Caco-2 (cell line): ENCODE measurements at places on chromosomes 1 and 21. TPM values are rescaled to one million over a fixed set of nuclear protein-coding genes. Genes with fewer than 3 reads are reported as not detected.

Gene IARS2
- total RNA-seq = 123 and 136 TPM in 2 replicates

Gene CACNA1S
- total RNA-seq = 0.07 TPM in 2 replicates

Gene S100A8
- total RNA-seq = not detected in 2 replicates

DNA sequence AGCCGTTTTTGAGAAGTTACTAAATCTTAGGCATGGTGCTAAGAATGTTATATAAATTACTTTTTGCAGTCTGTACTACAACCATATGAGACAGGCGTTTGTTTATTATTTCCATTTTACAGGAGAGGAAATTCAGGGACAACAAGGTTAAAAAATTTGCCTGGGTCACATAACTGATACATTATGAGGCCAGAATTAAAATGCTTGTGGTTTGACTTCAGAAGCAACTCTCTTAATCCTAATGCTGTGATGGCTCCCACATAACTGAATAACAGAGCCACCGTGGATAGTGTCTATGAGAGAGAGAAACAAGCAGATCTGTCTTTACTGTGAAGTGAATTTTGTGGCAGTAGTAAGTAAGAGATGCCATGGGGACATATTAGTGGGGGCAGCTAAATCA lies 184.9 kb downstream of the NCAM2 start:
- H3K27me3 ChIP-seq = no peaks in the 10 kb centered on the region
- no peak for DNase-seq
- no peak overlapping the region for H3K4me3 ChIP-seq
- no peak overlapping the region for H3K27ac ChIP-seq

Gene ADAMTS4
- total RNA-seq = 0.23 and 0.32 TPM in 2 replicates

Gene VAV3
- total RNA-seq = 0.57 and 0.93 TPM in 2 replicates

GRCh38 chr1:24364975-24365678 lies 46.0 kb downstream of the GRHL3 start:
- H3K4me3 ChIP-seq = no peak overlapping the region
- no peaks in the 10 kb centered on the region; the same call in 1 of the 2 replicates for H3K36me3 ChIP-seq
- H3K27ac ChIP-seq = no peak overlapping the region
- no peaks in the 10 kb centered on the region for H3K27me3 ChIP-seq

- no peaks in the 10 kb centered on the region for H3K4me1 ChIP-seq
- no peak overlapping the region for H3K27ac ChIP-seq
- no peaks in the 10 kb centered on the region for H3K36me3 ChIP-seq
- DNase-seq = no peak
- H3K4me3 ChIP-seq = no peak overlapping the region
Measured at GRCh38 chr1:230327892-230328284, 98.2 kb downstream of the PGBD5 start.

DNA sequence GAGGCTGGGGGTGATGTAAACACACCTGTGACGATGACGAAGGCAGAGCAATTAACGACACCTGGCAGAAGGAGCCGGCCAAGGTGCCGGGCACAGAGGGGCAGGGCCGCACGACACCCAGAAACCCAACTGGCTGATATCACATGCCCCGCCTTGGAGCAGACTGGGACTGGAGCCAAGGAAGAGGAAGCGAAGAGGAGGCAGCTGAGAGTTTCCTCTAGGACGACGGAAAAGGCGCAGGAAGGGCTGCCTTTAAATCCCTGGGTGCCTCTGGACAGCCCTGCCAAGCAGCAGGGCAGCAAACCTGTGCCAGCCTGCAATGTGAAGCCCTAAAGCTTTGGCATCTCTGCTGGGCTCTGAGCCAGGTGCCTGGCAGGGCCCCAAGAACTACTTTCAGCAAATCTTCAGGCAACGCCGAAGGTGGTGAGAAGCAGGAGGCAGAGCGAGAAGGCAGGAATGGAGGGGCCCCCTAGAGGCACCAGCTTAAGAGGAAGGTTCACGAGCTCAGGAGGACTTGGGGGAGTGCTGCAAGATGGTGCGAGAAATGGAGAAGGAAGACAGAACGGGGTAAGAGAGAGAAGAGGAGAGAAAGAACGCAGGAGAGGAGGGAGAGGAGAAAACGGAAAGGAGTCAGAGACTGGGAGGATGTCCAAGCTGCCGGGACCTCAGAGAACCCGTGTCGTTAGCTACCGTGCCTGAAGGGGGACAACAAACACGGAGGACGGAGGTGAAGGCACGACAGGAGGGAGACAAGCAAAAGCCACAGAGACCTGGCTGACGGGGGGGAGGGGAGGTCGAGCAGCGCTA lies 25.3 kb upstream of the PEF1 start:
- no peak overlapping the region for H3K4me3 ChIP-seq
- DNase-seq = no peak
- no peaks in the 10 kb centered on the region for H3K27me3 ChIP-seq
- H3K36me3 ChIP-seq = no peaks in the 10 kb centered on the region
- H3K27ac ChIP-seq = no peak overlapping the region

DNA sequence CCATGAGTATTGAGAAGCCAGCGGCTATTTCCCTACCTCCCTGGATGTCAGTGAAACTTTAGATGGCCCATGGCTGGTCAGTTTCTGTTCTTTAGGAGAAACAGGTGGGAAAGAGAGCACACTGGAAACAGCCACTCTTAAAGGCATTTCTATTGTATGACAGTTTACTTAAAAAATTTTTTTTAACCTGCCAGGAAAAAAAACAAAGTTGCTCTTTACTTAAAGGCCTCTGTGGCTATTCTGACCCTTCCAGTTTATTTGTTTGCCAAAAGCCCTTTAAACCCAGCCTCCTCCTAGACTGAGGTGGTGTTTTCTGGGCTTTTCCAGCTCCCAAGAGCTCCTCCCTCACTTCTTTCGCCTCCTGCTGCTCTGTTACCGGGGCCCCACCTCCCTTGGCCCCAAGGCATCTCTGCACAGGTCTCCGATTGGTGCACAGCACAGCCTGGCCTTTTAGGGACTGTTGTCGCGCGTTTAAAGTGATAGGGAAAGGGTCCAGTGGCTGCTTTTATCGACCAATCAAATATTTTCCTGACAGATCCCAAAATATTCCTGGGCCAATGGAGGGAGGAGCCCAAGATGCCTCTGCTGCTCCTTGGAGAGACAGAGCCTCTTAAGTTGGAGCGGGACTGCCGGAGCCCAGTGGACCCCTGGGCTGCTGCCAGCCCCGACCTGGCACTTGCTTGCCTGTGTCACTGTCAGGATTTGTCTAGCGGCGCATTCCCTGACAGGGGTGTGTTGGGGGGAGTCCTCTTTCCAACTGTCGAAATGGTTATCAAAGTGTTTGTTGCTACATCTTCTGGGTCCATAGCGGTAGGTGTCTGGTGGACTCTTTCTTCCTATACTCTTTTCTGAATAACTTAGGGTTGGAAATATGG lies at the start of gene SH3BGR:
Gene SH3BGR, plus strand, starts transcription at position 639 of the 875 bp plus-strand sequence. Its CDS starts 127 bp downstream, at position 766.
- no peaks in the 10 kb centered on the region for H3K27me3 ChIP-seq
- H3K27ac ChIP-seq = no peak within 1 kb of the TSS
- no peak for DNase-seq
- no peak within 1 kb of the TSS for H3K4me3 ChIP-seq
